CD4-positive, alpha-beta T cell treated with Interleukin-6 at 100 ng/mL for 8 hours (primary cell): ENCODE measurements at places on chromosomes 3 and 15.

DNA sequence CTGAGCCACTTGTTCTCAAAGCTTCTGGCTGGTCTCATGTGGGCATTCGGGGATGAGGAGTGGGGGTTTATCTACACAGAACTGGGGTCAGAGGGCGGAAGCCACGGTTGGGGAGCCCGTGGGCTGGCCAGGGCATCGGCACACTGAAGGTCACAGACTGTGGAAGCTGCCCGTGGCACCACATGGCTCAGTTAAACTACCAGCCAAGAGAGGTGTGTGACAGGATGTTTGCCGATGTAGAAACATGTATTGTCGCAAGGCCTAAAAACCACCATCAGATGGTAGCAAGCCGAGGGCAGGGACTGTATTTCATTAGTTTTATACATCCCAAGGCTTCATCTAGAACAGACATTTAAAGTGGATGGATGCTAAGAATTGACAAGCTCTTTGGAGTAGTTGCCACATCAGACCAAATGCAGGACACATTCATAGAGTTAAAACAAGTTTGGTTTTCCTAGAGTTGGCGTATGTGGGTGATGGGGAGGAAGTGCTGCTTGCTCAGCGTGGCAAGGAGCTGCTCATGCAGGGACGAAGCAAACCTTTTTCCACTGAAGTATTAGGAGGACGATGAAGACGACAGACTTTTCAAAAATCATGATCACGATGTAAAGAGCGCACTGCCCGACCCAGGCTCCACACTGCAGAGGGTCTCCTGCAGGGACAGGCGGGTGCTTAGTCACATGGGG is 9.6 kb upstream of the MUSTN1 start:
- DNase-seq, result no peak

DNA sequence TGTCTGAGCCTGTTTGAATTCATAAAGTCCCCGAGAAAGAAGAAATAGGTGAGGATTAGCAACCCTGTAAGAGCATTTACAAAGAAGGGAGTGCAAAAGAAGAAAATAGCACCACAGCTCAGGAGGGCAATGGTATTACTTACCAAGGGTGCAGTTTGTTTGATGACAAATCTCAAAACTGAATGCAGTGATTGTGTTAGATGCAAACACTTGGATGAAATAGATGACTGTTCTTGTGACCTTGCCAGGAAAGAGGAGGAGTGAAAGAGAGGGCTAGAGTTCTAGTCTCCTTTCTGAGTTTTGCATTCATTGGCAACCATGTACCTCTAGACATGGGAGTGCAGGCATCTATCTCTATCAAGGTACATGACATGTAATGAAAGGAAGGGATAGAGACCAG is 1030.8 kb upstream of the CFAP20DC start:
- DNase-seq, result peak; percentile 50

- DNase-seq, result no peak
These were observed 34.0 kb downstream of the PXK start for GRCh38 chr3:58366699-58367098.

GRCh38 chr3:111595232-111595631 is at the start of gene ZBED2:
Gene ZBED2, minus strand, starts transcription at chr3:111595346. Its CDS starts 1,145 bp downstream, at chr3:111594201.
- DNase-seq, result no peak

GRCh38 chr3:74630602-74631001 is 16.1 kb upstream of the CNTN3 start:
- no peak for DNase-seq

DNA sequence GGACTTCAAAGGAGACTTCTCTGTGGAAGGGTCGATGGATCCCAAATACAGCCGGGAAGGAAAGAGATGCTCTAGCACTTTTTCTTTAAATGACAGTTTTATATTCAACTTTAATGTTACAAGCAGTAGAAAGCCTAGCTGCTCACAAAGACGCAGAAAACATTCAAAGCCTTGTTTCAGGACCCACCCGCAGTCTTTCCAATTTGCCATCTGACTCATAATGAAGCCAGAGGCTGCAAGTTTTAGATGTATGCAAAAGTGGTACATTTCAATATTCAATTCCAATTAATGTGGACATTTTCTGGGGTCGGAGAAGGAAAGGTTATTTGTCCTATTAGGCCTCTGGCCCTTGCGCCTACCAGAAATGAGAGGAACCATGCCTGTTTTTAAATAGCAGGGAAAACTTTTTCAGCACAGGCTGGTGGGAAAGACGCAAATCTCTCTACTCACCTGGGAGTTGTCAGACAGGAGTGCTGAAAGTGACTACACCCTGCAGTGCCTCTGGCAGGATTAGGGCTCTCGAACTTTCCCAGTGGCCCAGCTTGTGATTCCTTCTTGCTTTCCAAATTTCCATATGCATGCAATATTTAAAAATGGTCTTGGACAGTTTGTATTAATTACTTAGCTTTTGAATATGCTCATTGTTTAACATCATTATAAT is 117.4 kb upstream of the MBNL1 start:
- DNase-seq, result no peak
